NCI-H2029 (cell line): ENCODE measurements at places on chromosomes 2 and 18.
A peak's percentile ranks its signal among the peaks of the same experiment; 100 is the strongest.

GRCh38 chr2:176126929-176127773 lies 2.4 kb upstream of the HOXD8 start:
- peak; percentile 52 for DNase-seq

GRCh38 chr18:75727456-75727855 lies 300.0 kb upstream of the SMIM21 start:
- peak; percentile 26 for DNase-seq

GRCh38 chr2:214203214-214203613 lies 207.6 kb upstream of the VWC2L start:
- no peak for DNase-seq

DNA sequence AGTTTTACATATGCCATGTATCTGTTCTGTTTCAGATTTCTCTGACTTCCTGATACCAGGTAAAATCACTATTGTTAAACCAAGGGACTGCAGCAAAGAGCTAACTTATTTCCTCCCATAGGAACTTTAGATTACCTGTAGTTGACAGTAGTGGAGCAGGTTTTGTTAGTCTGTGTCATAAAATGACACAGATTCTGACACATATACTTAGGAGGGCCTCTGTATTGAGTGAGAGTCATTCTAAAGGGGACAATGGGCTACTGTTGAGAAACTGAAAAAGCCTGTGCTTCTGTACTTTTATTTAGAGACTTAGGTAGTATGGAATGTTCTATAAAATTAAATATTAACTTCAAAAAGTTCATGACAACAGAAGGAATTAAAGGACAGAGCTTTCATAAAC lies 48.2 kb downstream of the KCMF1 start:
- DNase-seq, result no peak
